ENCODE measurements at places on chromosomes 12 and 14. TPM values are rescaled to one million over a fixed set of nuclear protein-coding genes. Genes with fewer than 3 reads are reported as not detected.

- H3K27ac ChIP-seq: no peak overlapping the region
- no peaks in the 10 kb centered on the region for H3K27me3 ChIP-seq
- no peak overlapping the region for H3K4me3 ChIP-seq
- no peaks in the 10 kb centered on the region for H3K36me3 ChIP-seq
Observed at GRCh38 chr12:74598819-74599218, 61.2 kb downstream of the ATXN7L3B start.

DNA sequence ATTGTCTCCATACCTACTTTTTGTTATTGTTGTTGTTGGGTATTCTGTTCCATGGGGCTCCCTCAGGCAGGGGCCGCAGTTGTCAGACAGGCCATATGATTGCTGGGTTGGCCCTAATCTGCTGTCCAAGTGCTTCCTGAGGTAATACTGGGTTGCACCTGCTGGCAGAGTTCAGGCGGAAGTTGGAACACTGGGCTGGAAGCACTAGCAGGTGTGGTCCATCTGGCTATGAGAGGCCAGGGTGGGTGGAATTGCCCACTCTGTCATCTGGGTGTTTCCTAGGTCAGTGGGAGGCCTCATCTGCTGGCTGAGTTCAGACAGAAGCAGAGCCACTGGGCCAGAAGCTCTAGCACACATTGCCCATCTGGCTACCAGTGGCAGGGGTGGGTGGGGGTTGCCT, 81.3 kb upstream of the NID2 start:
- no peak overlapping the region for H3K4me3 ChIP-seq
- H3K36me3 ChIP-seq: no peaks in the 10 kb centered on the region
- H3K27me3 ChIP-seq: no peaks in the 10 kb centered on the region
- no peak for DNase-seq
- no peaks in the 10 kb centered on the region for H3K4me1 ChIP-seq

- no peaks in the 10 kb centered on the region for H3K36me3 ChIP-seq
- H3K27ac ChIP-seq: no peak overlapping the region
Observed at GRCh38 chr12:29225834-29226233, 76.8 kb downstream of the FAR2 start.

DNA sequence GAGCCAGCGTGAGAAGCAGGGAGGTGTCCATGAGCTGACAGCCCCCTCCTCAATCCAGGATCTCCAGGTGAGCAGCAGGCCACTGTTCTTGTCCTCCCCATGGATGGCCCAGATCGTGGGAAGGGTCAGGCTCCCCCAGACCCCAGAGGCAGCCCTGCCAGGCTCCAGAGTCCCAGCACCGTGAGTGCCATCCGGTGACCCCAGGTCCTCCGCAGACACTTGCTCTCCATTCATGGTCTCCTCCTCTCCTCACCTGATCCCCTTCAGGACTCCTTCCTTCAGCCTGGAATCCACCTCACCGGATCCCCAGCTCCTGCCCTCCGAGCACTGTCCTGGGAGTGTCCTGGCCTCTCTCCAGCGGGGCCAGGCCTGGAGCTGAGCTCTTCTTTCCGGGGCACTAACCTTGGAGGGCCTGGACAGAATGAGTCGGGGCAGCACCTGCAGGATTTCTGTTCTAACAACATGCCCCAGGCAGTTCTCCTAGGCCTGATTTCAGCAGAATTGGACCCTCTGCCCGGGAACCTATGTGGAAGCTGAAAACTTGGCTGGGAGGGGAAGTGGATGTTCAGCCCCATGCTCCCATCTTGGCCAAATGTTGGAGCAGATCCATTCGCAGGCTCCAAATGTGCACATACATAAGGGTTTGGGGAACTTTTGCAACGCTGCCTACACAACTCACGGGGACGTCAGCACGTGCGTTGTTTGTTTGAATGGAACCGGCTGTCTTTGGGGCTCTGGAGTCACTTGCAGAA, 341.6 kb upstream of the SFSWAP start:
- H3K27me3 ChIP-seq: peaks cover 38% of the 10 kb centered on the region
- H3K4me3 ChIP-seq: no peak overlapping the region
- H3K4me1 ChIP-seq: no peaks in the 10 kb centered on the region

GRCh38 chr14:80926397-80927082, 15.0 kb downstream of the CEP128 start:
- H3K27me3 ChIP-seq: no peaks in the 10 kb centered on the region
- peaks cover 7% of the 10 kb centered on the region for H3K4me1 ChIP-seq
- H3K36me3 ChIP-seq: no peaks in the 10 kb centered on the region
- no peak overlapping the region for H3K4me3 ChIP-seq

- no peak for DNase-seq
- H3K4me3 ChIP-seq: peak overlapping the region; percentile 23
- peaks cover 13% of the 10 kb centered on the region for H3K4me1 ChIP-seq
- H3K27me3 ChIP-seq: peaks cover 46% of the 10 kb centered on the region
- H3K36me3 ChIP-seq: no peaks in the 10 kb centered on the region
- no peak overlapping the region for H3K27ac ChIP-seq
Observed at GRCh38 chr14:100165376-100165775, 5.9 kb upstream of the DEGS2 start.

DNA sequence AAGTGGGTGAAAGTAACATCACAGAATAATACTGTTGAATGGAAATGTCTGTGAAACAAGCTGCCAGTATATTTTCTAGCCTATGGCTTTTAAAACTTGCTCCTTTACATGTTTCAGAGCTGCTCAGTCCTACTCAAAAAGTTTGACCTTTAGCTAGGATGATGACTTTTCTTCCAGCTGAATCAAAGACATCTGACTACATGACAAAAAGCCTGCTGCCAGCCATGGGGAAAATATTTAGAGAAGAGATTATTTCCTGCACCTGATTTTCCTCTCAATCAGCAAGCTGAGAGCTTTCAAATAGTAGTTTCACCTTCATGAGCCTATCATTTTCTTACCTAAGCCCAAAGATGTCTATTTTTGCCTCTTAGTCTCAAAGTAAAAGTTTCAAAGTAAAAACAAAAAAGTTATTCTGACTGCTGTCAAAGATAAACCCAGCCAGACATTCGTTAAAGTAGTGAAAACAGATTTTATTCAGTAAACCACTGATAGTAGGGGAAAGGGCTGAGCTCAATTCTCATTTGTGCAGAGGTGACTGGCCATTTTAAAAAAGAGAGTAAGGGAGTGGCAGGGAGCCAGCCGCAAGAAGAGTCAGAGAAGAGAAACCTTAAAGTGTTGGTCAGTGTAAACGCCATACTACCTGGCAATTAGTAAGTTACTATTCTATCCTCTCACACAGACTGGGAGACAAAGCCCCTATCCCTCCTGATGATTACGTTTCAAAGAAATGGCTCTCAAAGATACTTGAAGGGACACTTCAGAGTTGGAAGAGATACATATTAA, 2.2 kb downstream of the ATP6V1D start:
- H3K27me3 ChIP-seq: no peaks in the 10 kb centered on the region
- peaks cover 76% of the 10 kb centered on the region for H3K4me1 ChIP-seq
- peak overlapping the region; percentile 87 for H3K4me3 ChIP-seq
- DNase-seq: no peak

GRCh38 chr12:116599285-116600136, 40.3 kb downstream of the MAP1LC3B2 start:
- peaks cover 46% of the 10 kb centered on the region for H3K4me1 ChIP-seq
- H3K27ac ChIP-seq: peak overlapping the region; percentile 79
- H3K36me3 ChIP-seq: no peaks in the 10 kb centered on the region

GRCh38 chr14:51093371-51094281, 1.3 kb downstream of the TRIM9 start:
- peak overlapping the region; percentile 77 for H3K4me3 ChIP-seq
- peak; percentile 23 for DNase-seq

DNA sequence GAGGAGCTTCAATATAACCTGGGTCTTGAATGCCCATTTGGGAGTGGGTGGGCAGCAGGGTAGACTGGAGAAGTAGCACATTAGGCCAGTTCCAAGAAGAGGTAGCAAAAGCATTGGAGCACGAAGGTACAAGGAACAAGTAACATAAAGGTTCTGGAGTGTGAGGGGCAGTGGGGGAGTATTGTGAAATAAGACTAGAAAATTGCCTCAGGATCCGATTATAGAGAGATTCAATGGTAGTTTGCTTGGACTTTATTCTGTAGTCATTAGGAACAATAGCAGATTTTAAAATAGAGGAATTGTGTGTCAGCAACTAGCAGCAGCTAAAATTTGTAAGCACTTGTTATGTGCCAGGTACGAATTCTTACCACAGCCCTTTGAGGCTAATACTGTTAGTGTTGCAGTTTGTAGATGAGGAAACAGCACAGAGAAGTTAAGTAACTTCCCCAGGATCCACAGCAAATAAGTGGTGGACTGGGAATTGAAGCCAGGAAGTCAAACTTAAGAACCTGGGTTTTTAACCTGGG, 61.8 kb downstream of the PPFIBP1 start:
- peak overlapping the region; percentile 89 for H3K27ac ChIP-seq
- H3K36me3 ChIP-seq: peaks cover 3% of the 10 kb centered on the region
- DNase-seq: no peak
- no peaks in the 10 kb centered on the region for H3K27me3 ChIP-seq

DNA sequence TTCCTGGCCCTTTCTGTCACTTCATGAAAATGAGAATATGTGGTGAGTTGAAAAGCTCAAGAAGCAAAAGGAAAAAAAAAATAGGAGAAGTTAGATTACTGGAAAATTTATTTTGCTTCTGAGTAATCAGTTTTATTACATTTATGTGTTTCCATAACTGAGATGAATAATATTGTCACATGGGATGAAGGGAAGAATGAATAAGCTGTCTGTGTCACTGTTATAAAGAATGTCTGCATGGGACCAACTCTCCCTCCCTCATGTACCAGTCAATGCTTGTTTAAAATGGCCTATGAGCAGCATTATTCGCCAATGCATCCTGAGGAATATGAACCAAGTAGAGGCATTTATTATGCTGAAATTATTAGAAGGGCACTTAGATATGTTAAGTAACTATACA, 246.3 kb downstream of the PRKD1 start:
- no peak overlapping the region for H3K27ac ChIP-seq
- peaks cover 8% of the 10 kb centered on the region for H3K4me1 ChIP-seq
- H3K4me3 ChIP-seq: no peak overlapping the region
- H3K36me3 ChIP-seq: no peaks in the 10 kb centered on the region

GRCh38 chr12:104526751-104527150, 70.0 kb downstream of the CHST11 start:
- DNase-seq: no peak
- H3K27me3 ChIP-seq: no peaks in the 10 kb centered on the region
- peaks cover 18% of the 10 kb centered on the region for H3K4me1 ChIP-seq
- H3K4me3 ChIP-seq: no peak overlapping the region
- H3K27ac ChIP-seq: no peak overlapping the region

- H3K27ac ChIP-seq: no peak overlapping the region
- DNase-seq: no peak
- H3K4me1 ChIP-seq: peaks cover 20% of the 10 kb centered on the region
- H3K27me3 ChIP-seq: no peaks in the 10 kb centered on the region
- H3K4me3 ChIP-seq: no peak overlapping the region
- no peaks in the 10 kb centered on the region for H3K36me3 ChIP-seq
Observed at GRCh38 chr14:20618271-20618749, 23.2 kb downstream of the OR6S1 start.

- peak overlapping the region; percentile 95 for H3K4me3 ChIP-seq
- H3K27ac ChIP-seq: peak overlapping the region; percentile 94
- H3K36me3 ChIP-seq: no peaks in the 10 kb centered on the region
Observed at GRCh38 chr12:48813465-48814261, 4.6 kb upstream of the CACNB3 start.

DNA sequence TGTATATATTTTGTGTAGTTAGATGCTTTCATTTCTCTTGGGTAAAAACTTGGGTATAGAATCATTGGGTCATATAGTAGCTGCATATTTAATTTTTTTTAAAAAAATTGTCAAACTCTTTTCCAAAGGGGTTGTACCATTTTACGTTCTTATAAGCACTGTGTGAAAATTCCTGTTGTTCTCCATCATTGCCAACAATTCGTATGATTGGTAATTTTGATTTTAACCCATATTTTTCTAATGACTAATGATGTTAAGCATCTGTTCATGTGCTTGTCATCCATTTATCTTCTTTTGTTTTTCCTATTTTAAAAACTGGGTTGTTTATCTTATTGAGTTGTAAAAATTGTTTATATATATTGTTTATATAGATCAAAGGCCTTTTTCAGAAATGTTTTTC, 77.4 kb downstream of the OTOGL start:
- no peaks in the 10 kb centered on the region for H3K4me1 ChIP-seq
- H3K27me3 ChIP-seq: no peaks in the 10 kb centered on the region
- no peak overlapping the region for H3K4me3 ChIP-seq
- no peak for DNase-seq
- H3K27ac ChIP-seq: no peak overlapping the region

DNA sequence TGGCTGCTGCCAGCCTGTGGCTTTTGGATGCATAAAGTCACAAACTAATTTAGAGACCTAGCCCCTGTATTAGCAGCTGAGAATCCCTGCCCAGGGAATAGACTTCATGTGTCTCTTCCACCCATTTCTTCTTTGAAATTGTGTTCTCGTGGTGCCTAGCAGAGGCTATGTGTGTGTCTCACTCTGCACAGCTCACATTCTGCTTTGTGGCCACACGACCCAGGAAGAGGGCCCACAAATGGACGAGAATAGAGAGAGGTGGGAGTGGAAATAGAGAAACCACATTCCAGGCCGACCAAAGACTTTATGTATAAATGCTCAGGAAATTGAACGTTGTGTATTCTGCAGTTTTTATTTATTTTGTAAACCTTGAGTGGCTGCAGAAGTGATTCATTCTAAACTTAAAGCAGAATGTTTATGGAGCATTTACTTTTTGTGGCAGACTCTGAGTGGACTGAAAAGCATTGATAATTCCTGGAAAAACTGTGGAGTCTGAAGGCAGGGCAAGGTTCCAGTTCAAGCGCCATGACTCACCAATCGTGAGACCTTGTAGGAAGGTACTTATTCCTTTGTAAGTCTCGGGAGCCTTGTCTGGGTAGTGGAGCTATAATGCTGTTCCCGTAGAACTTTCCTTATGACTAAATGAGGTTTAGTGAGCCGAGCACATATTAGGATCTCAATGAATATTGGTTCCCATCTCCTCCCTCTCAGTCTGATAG, 9.1 kb downstream of the B4GALNT3 start:
- peaks cover 65% of the 10 kb centered on the region for H3K4me1 ChIP-seq
- no peaks in the 10 kb centered on the region for H3K36me3 ChIP-seq
- no peak overlapping the region for H3K4me3 ChIP-seq
- peak overlapping the region; percentile 91 for H3K27ac ChIP-seq
- peaks cover 5% of the 10 kb centered on the region for H3K27me3 ChIP-seq

- no peaks in the 10 kb centered on the region for H3K27me3 ChIP-seq
- no peak for DNase-seq
- H3K4me3 ChIP-seq: no peak overlapping the region
- no peaks in the 10 kb centered on the region for H3K36me3 ChIP-seq
- no peaks in the 10 kb centered on the region for H3K4me1 ChIP-seq
Observed at GRCh38 chr12:7344833-7345606, 41.1 kb downstream of the ACSM4 start.

The CLEC4A gene
- 1.5 TPM for total RNA-seq

The DPY19L2 gene
- 52.1 TPM for total RNA-seq

The MIS18BP1 gene
- total RNA-seq: 6.9 TPM

The SLCO1C1 gene
- 1.1 TPM for total RNA-seq

The SLC35F4 gene
- not detected for total RNA-seq

The OR4K1 gene
- not detected for total RNA-seq

Measured in left ventricle myocardium inferior (tissue), 1 donor.